AG08396 (cell line): ENCODE measurements at places on chromosomes 16 and 17.

- DNase-seq = no peak
Observed at GRCh38 chr17:10169290-10169689, 29.1 kb downstream of the GAS7 start.

- no peak for DNase-seq
Observed at GRCh38 chr17:34588266-34588665, 8.9 kb downstream of the TMEM132E start.

DNA sequence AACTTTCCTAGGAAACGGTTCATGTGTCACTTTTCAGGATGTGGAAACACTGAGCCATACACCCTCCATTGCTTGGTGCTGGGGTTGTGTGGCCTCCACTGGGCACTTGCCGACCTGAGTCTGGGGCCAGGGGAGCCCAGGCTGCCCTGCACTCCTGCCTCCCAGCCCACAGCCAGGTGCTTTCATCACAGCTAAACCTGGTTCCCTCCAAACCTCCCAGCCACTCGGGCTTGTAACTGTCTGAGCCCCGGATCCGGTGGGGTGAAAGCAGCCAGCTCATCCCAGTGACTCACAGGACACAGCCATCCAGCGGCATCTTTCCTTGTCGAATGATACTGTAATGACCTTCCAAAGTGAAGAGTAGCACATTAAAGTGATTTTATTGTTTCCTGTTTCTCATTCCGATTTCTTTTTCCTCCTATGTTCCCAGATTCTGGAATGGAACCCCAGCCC, 19.8 kb downstream of the CARHSP1 start:
- DNase-seq = peak; percentile 59

- DNase-seq = no peak
Observed at GRCh38 chr16:88003316-88003715, 52.1 kb downstream of the BANP start.

- DNase-seq = no peak
Observed at GRCh38 chr17:3189961-3190360, 7.4 kb upstream of the OR1A2 start.

DNA sequence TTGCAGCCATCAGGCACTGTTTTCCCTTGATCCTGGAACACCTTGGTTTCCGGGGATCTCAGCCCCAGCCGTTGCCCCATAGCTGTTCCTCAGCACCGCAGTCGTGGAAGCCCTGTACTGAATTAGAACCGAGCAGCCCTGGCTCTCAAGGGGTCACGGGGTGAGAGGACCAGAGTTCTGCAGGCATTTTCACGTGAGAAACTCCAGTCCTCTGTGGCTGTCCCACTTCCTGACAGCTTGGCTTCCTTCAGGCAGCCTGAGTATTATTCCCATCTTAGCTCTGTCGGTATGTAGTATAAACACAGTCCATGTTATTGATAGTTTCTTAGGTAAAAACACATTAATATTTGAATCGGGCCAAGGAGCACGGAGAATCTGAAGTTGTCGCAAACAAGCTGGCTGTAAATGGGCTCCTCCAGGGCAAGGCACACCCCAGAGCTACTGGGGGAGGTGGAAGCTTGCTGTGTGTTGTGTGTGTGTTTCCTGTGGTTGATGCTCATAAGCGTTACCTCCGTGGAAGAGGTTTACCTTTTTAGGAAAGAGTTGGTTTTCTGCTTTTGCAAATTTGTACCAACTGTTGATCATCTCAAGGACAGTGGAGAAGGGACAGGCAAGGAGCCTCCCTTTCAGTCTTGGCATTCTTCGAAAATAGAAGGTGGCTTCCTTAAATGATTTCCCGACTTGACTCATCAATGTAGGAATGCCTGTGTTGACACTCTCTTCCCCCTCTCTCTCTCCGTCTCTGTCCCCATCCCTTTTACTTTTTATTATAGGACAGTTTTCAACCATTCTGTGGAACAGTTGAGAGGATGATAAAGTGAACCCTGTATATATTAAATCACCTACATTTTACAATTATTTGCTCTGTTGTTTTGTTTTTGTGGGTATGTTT, 208.9 kb upstream of the CHMP6 start:
- no peak for DNase-seq
